ENCODE measurements at places on chromosomes 5 and 9.

DNA sequence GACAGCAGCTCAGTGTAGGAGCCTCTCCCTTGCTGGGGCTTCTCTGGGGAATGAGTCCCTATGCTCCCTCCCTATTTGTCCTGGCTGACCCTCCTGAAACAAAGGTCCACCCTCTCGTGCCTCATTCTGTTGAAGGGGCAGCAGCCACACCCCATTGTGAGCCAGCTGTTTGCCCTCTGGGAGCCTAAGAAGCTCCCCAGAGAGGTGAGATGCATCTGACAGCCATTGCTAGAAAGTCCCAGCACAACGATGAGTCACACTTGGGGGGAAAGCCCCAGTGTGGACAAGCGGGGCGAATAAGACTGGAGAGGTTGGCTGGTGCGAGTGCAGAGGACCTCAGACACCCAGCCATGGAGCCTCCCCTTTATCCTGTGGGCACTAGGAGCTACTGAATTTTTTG is 101.4 kb downstream of the PPARGC1B start:
- DNase-seq: peak; percentile 39

DNA sequence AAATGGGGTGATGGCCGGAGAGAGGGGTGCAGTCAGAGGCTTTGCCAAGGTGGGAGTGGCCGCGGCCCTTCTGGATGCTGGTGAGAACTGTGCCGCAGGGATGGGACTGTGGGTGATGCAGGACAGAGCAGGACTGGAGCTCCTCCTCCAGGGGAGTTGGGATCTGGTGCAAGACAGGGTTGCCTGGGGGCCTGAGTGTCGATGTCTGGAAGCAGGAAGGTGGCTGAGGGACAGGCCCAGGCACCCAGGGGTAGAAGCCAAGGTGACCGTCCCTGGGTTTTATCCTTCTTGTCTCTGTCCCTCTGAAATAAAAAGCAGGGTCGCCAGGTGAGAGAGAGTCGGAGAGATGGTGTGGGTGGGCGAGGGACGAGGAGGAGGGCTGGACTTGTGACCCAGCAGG is 89.1 kb upstream of the IER5L start:
- no peak for DNase-seq

GRCh38 chr5:76363352-76364225 is 39.5 kb upstream of the IQGAP2 start:
- DNase-seq: no peak

GRCh38 chr9:101590901-101591300 is 3.9 kb downstream of the PPP3R2 start:
- no peak for DNase-seq

- peak; percentile 83 for DNase-seq
Observed at GRCh38 chr5:138354926-138355378, 2.5 kb downstream of the KDM3B start.

DNA sequence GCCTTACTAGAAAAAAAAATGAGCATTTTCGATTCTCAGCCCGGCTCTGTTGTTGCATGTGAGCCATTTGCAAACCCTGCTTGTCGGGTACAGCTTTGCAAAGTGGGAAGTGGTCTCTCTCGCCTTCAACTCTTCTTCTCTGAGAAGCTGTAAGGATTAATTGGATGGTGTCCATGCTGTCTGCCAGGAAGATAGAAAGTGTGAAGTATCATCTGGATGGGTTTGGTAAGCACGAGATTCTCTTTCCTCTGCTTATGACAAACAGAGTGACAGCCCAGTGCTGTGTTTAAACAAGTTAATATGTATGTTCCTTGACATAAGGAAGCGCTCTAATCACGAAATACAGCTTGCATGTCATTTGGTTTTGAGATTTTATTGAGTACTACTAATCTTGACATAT is 109.1 kb upstream of the SPATA31D4 start:
- no peak for DNase-seq

DNA sequence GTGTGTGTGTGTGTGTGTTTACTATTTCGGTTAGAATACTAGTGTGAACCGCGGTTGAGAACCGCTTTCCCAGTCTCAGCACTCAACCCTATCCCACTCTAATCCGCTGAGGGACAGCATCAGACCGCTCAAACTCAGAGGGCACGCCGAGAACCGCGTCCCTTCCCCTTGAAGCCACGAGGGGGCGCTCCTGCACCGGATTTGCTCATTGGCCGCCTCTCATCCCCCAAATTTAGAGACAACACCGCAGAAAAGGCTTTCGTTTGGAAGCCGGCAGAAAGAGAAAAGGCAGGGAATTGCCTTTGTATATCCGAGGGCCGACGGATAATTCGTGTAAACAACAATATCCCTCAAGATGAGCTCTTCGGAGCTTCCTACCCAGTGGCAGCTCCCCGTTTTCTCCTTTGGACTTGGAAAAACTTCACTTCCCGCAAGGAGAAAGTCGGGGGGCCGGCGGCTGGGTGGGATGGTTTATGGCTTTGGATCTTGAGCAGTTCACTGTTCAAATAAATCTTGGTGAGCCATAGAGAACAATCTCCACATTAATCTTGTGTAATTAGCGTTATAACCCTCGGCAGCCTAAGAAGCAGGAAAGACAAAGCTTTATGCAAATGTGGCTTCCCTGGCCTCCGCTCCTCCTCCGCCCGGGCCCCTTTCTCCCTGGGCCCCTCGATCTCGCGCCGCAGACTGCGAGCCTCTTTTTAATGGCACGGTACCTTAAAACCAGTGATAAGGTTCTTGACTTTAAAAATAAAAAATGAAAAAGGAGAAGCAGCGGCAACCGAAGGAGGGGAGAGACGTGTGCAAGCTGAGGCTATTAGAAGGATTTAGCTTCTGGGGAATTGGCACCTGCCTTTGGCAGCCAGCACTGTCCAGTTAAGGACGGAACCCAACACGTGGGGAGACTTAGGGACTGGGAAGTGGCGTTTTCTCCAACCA is 296.8 kb downstream of the PARP8 start:
- DNase-seq: peak; percentile 55

DNA sequence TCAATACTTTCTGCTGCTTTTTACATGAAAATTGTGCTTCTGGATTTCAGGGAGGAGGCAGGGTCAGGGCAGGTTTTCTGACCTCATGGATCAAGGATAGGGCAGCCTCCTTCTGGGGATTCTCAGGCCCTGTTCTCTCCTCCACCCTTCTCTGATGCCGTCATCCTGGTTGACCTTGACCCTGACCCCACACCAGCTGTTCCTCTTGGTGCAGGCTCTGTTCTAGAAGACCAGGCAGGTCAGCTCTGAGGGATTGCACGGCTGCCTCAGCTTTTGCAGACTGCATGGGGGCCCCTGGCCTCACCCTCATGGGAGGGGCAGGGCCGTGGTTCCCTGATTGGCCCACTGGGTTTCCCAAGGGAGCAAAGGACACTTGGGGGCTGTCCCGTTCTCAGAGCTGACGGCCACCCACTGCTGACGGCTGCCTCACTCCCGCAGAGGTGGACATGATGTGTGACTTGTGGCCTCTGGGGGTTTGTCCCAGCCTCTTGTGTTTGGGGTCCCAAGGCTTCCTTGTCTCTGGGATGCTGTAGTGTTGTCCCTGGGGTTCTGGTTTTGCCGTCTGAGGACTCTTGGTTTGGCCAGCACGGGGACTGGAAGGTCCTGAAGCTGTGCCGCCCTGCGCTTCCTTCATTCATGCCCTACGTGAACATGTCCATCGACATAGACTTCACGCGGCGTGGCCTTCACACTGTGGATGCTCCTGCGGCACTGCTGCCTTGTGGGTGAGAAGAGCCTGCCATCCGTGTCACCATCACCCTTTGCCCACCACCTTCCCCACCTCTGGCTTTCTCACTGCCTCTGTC is 34.5 kb downstream of the CEP72 start:
- no peak for DNase-seq

DNA sequence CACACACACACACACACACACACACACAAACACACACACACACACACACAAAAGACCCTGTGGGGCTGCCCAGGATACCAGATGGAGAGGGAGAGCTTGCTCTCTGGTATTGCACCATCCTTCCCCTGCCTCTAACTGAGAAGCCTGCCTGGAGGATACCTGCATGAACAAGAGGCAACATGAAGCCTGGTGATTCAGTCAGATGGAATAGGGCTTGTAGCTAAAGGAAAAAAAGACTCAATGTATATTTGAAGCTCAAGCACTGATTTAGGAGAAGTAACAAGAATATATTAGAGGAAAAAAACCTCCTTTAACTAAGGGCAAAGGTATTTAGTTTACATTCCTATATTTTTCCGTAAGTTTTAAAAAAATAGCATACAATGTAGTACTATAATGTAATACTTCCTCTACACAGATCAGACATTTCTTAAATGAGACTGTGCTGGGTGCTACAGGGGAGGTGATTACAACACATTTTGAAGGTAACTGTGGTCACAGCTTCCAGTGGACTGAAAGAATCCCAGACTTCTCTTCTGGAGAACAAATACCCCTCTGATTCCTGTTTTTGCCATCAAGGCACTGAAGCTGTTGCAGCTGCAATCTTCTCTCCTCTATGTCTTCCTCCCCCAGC is 169.3 kb downstream of the DCP2 start:
- DNase-seq: no peak

All from fibroblast of pulmonary artery (primary cell).